Activated CD4-positive, alpha-beta T cell treated with anti-CD3 and anti-CD28 coated beads, Interleukin-2, amount 10 ng/mL, durations not matched to agents 7 days and 5 days (primary cell): ENCODE measurements at places on chromosomes 11 and 22. TPM values are rescaled to one million over a fixed set of nuclear protein-coding genes. Genes with fewer than 3 reads are reported as not detected.

The BDNF gene
- not detected for total RNA-seq

The APOBEC3F gene
- 27.9 TPM for total RNA-seq

The EMID1 gene
- total RNA-seq, result not detected

The NRGN gene
- 11.6 TPM for total RNA-seq

The TEX54 gene
- total RNA-seq, result 0.48 TPM

The SYT7 gene
- not detected for total RNA-seq
